ENCODE measurements at places on chromosomes 1 and 21. TPM values are rescaled to one million over a fixed set of nuclear protein-coding genes. Genes with fewer than 3 reads are reported as not detected.

GRCh38 chr1:5532811-5533210 lies 459.4 kb downstream of the NPHP4 start:
- H3K4me1 ChIP-seq, result no peaks in the 10 kb centered on the region
- no peak for DNase-seq
- H3K4me3 ChIP-seq, result no peak overlapping the region
- peaks cover 22% of the 10 kb centered on the region for H3K27me3 ChIP-seq

DNA sequence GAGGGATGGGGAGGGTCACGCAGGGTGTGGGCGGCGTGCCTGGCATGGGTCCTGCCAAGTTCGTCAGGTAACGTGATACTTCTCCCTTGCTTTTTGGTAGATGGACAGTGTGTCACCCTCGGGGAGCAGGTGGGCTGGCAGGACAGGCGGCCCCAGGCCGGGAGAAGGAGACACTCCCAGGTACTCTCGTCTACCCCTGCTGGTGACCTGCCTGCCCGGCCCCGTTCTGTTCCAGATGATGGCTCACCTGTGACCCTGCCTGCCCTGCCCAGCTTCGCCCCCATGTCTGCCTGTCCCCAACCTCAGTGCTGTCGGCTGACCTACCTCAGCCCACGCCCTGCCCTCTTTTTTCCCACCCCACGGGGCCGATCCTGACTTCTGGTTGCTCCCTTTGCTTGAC lies 144.7 kb downstream of the PCBP3 start:
- peaks cover 4% of the 10 kb centered on the region for H3K27me3 ChIP-seq
- no peaks in the 10 kb centered on the region for H3K4me1 ChIP-seq
- peak overlapping the region; percentile 88 for H3K27ac ChIP-seq
- DNase-seq, result no peak

DNA sequence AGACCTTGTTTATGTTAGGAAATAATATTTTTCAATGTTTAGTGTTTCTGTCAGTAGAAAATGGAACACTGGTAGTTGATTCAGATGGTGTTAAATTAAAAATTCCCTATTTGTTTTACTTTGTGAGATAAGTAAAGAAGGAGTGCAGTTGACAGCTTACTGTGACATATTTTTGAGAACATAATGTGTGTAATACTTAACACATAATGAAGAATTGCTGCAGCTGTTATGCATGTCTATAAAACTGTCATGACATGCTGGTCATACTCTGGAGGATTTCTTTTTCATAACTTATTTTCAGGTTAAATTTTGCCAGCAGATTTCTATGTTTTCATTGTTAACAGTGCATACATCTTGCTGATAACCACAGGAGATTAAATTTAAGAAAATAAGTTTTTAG lies 296.1 kb downstream of the CTH start:
- H3K27me3 ChIP-seq, result peaks cover 18% of the 10 kb centered on the region
- no peak overlapping the region for H3K27ac ChIP-seq
- H3K4me1 ChIP-seq, result no peaks in the 10 kb centered on the region
- no peak for DNase-seq

- peak overlapping the region; percentile 91 for H3K4me3 ChIP-seq
- H3K27me3 ChIP-seq, result no peaks in the 10 kb centered on the region
- peak; percentile 86 for DNase-seq
- peaks cover 67% of the 10 kb centered on the region for H3K4me1 ChIP-seq
Measured at GRCh38 chr1:32350785-32351398, 11.4 kb downstream of the FAM229A start.

GRCh38 chr1:25661043-25661815 lies 44.6 kb downstream of the MAN1C1 start:
- peaks cover 73% of the 10 kb centered on the region for H3K4me1 ChIP-seq
- DNase-seq, result no peak
- no peak overlapping the region for H3K4me3 ChIP-seq
- no peaks in the 10 kb centered on the region for H3K27me3 ChIP-seq
- no peak overlapping the region for H3K27ac ChIP-seq

Gene TIPRL
- polyA plus RNA-seq, result 34.9 TPM

GRCh38 chr1:241776911-241777310 lies 71.1 kb upstream of the EXO1 start:
- peaks cover 6% of the 10 kb centered on the region for H3K36me3 ChIP-seq
- H3K4me1 ChIP-seq, result no peaks in the 10 kb centered on the region
- peaks cover 7% of the 10 kb centered on the region for H3K27me3 ChIP-seq
- DNase-seq, result no peak

Gene FCRL5
- not detected for polyA plus RNA-seq

Gene KRTAP21-3
- not detected for polyA plus RNA-seq

All from naive thymus-derived CD8-positive, alpha-beta T cell (primary cell).